ENCODE measurements at places on chromosomes 11 and 22. TPM values are rescaled to one million over a fixed set of nuclear protein-coding genes. Genes with fewer than 3 reads are reported as not detected.

Gene PKP3
- total RNA-seq: 5.2 TPM

Gene NAT10
- 15.9 TPM for total RNA-seq

Gene DNAJB7
- not detected for total RNA-seq

Gene SHANK3
- total RNA-seq: 8.1 TPM

Gene HBG2
- 2,457 TPM for total RNA-seq

Gene ANKK1
- total RNA-seq: 0.16 TPM

Gene MS4A4A
- total RNA-seq: 31.9 TPM

Gene C11orf16
- total RNA-seq: not detected

Gene SF1
- total RNA-seq: 111 TPM

Gene POTEH
- not detected for total RNA-seq

Gene ADM
- total RNA-seq: 28.2 TPM

Gene NDUFS3
- total RNA-seq: 40.0 TPM

Gene CECR2
- 2.4 TPM for total RNA-seq

Gene C11orf86
- total RNA-seq: not detected

Gene UPK3A
- total RNA-seq: 88.9 TPM

Gene PATE2
- 0.53 TPM for total RNA-seq

Gene MS4A3
- 0.69 TPM for total RNA-seq

Gene NRIP3
- 3.1 TPM for total RNA-seq

Gene TNNT3
- 61.6 TPM for total RNA-seq

Gene RHOD
- 3.9 TPM for total RNA-seq

Gene MPZL2
- 62.8 TPM for total RNA-seq

Gene NRGN
- total RNA-seq: 0.37 TPM

Gene TH
- 1.6 TPM for total RNA-seq

Gene LGALS1
- 1,499 TPM for total RNA-seq

Gene OR56A4
- not detected for total RNA-seq

Gene DCDC1
- 1.2 TPM for total RNA-seq

Gene OR5A1
- not detected for total RNA-seq

Gene KRTAP5-2
- total RNA-seq: not detected

Gene GVQW3
- 6.1 TPM for total RNA-seq

Gene OR4D5
- total RNA-seq: not detected

Gene USP2
- 1.1 TPM for total RNA-seq

Gene RAD9A
- total RNA-seq: 7.5 TPM

Gene AKIP1
- 18.7 TPM for total RNA-seq

Gene CCDC15
- total RNA-seq: 12.1 TPM

Gene OR8D4
- 0.21 TPM for total RNA-seq

Gene MISFA
- total RNA-seq: 2.6 TPM

Gene GUCY1A2
- total RNA-seq: 58.5 TPM

Gene ELMOD1
- 1.6 TPM for total RNA-seq

Gene ALDH3B2
- 2.6 TPM for total RNA-seq

Gene MMP8
- 1.3 TPM for total RNA-seq

Gene POU2F3
- total RNA-seq: 0.58 TPM
